RPMI8226 (cell line): ENCODE measurements at places on chromosomes 1 and 21.
A peak's percentile ranks its signal among the peaks of the same experiment; 100 is the strongest.

GRCh38 chr1:105027838-105028471 lies 1278.3 kb downstream of the AMY1C start:
- DNase-seq, result no peak

DNA sequence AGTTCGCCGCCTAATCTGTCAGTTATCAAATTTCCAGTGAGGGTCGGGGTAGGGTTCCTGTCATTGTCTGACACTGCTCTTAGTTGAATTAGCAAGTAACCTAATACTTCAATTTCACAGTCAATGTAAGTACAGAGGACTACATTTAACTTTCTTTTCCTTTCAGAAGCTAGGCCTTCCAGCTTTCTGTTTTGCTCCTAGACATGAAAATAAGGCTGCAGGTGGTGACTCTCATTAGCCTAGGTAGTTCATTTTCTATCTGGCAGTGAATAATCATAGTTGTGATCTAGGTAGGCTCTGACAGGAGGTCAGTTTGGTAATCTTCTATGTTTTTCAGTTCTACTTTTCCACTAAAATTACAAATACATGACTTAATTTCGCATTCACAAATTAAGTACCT lies 783.1 kb downstream of the MRPL39 start:
- DNase-seq, result no peak

DNA sequence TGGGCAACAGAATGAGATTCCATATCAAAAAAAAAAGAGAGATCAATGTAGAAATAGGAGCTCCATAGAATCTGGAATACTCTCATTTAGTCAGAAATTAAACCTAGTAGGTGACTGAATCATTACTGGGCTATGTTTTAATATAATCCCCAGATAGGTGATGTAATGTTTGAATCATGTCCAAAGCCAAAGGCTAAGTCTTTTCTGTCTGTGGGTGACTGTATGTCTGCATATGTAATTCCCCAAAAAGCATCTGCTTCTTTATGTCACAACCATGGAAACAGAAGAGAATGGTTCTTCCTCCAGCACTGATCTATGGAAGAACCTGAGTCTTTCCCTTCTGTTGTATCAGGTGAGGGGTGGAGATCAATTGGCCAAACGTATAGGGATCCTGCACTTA lies 5.8 kb downstream of the LAMC2 start:
- DNase-seq, result no peak

DNA sequence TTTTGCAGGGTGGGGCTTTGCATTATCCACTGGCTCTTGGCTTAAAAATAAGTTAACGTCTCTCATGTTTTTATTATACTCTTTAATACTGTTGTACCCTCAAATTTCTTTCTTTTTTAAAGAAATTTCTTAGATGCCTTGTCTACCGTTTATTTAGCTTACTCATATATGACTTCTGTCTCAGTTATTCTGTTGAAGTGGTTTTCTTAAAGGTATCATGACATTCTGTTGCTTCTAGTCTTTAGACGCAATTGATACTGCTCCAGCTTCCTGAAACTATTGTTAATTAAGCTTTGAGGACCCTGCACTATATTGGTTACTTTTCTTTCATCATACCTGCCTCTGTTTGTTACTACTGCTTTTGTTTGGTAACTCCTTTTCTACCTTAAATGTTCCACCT lies 11.7 kb downstream of the PKN2 start:
- no peak for DNase-seq

- DNase-seq, result no peak
These were observed 34.7 kb downstream of the VAV3 start for GRCh38 chr1:107930292-107930691.

DNA sequence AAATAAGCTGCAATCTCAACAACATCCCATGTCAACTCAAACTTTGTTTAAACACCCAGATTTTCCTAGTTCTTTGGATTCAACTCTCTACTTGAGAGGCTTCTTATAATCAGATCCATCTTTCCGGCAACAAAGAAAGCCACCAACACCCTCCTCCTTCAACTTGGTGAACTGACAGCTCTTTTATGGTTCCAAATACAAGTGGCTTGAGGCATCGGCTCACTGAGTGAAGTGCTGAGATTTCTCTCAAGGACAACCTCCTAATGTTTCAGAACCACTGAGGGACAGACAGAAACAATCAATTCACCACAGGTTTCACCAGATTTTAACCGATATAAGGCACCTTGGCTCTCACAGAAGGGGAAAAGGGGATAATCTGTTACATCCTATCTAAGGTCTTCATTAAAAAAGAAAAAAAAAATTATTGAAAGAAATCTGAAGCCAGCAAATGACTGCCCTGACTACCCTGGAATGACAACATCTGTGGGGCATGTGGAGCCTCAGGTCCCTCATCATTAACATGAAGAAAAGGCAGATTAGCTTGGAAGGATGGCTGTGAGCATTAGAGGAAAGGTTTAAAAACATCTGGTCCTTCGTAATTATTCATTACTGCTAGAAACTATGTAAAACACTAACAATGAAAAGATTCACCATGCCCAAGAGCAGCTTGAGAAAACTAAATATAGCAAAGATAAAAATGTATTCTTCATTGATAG lies 50.9 kb downstream of the PTPN14 start:
- DNase-seq, result no peak

DNA sequence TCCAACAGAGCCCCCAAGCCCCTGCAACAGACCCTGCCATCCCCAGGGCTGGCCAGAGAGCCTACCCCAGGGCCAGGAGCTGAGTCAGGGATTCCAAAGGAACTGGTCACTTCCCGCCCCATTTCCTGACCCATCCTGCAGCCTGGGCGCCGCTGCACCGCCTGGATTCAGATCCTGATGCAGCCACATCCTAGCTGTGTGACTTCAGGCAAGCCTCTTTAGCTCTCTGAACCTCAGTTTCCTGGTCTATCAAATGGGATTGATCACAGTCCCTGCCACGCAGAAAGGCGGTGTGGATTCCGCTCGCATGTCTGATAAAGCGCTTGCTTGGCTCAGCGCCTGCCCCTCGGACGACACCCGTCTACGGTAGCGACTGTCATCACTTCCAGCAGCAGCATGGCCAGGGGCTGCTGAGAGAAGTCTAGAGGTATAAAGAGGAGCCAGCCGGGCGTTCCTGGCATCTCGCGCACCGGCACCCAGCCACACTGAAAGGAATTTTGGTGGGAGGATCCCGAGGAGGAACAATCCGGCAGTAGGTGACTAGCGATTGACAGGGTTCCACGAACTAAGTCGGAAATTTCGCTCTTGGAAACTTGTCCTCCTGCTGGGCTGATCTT lies 10.1 kb downstream of the EPHA2 start:
- no peak for DNase-seq

DNA sequence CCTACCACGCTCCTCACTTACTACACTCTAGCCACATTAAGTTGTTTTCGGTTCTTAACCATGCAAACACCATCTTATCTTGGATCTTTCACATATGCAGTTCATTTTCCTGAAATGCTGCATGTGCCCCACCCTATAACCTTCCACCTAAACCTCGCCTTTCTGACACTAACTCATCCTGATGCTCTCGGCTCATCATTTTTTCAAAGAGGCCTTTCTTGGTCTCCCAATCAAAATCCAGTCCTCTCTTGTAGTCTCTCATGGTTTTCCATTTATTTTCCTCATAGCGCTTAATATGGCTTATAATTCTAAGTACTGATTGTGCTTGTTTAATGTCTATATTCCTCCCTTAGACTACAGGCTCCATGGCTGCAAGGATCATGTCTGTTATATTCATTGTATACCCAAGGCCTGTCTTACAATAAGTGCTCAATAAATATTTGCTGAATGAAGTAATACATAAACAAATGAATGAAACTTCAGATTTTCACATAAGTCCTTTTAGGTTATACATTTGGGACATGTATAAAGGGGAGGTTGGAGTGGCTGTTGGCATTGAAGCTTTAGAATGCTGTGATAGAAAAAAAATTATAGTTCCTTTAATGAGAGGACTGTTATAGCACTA lies 79.2 kb upstream of the CDC42BPA start:
- DNase-seq, result no peak

- DNase-seq, result peak; percentile 28
These were observed 1.1 kb downstream of the ARHGAP30 start for GRCh38 chr1:161068306-161069234.

- DNase-seq, result no peak
These were observed 35.0 kb downstream of the MORN1 start for GRCh38 chr1:2356401-2356800.

- DNase-seq, result no peak
These were observed 4.8 kb upstream of the ST6GALNAC5 start for GRCh38 chr1:76862447-76862846.

DNA sequence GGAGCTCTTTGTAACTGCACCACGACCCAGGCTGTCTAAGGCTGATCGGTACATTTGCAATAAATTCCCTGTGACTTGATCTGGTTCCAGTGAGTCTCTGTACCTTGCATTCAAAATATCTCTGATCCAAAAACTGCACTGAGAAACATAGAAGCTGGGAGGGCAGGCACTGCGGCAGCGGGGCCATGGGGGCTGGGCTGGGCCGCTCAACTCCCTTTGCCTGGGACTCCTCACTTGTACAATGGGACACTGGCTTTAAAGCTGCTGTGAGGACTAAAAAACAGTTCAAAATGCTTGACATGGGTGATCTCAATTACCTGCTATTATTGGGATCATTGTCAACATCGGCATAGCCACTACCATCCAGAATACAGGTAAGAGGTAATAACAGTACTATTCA lies 644.0 kb downstream of the AJAP1 start:
- no peak for DNase-seq

DNA sequence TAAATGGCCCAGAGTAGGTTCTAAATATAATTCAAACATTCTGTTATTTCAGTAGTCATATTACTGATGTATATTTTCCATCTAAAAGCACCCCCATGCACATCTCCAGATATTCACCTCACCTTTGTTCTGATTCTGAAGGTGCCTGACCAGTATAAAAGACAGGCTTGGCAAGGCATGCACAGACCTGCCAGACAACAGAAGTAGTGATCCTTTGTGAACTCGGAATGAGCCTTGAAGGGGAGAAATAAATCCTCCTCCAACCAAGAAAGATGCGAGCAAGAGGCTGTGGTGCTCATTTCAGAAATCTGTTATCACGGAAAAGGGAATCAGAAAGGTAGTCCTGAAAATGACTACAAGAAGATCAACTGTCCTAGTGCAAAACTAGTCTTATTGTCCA lies 287.3 kb downstream of the VAV3 start:
- no peak for DNase-seq

DNA sequence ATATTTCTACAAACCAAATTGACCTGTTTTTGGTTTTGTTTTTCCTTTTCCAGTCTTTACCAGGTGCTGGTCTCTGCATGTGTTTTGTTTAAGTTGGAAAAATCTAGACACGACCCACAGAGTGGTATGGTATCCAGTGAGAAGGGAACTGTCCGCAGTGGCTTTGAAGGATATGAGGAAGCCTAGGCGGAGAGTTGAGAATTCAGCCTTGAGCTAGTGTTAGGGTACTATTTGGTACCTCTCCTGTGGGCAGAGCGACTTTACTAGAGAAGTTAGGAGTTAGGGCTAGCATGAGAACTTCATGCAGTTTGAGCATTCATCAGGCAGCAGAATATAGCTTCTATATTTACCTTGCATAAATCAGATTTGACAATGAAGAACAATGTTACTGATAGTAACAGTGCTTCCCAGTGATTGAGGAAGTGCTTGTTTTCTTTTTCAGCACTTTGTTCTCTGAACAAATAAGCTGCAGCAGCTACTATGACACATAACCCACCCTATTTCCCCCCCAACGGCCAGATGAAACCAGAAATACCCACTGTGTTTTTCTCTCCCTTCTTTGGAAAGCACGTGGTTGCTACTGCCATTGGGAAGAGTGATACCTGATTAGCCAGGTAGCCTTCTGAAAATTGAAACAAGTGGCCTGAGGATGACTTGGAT lies 19.0 kb downstream of the MRPS6 start:
- DNase-seq, result peak; percentile 15

GRCh38 chr1:228277491-228278431 lies 69.9 kb downstream of the OBSCN start:
- no peak for DNase-seq

GRCh38 chr1:55868026-55868425 lies 652.9 kb upstream of the USP24 start:
- no peak for DNase-seq

- no peak for DNase-seq
These were observed 7.7 kb downstream of the PADI1 start for GRCh38 chr1:17212487-17213121.

DNA sequence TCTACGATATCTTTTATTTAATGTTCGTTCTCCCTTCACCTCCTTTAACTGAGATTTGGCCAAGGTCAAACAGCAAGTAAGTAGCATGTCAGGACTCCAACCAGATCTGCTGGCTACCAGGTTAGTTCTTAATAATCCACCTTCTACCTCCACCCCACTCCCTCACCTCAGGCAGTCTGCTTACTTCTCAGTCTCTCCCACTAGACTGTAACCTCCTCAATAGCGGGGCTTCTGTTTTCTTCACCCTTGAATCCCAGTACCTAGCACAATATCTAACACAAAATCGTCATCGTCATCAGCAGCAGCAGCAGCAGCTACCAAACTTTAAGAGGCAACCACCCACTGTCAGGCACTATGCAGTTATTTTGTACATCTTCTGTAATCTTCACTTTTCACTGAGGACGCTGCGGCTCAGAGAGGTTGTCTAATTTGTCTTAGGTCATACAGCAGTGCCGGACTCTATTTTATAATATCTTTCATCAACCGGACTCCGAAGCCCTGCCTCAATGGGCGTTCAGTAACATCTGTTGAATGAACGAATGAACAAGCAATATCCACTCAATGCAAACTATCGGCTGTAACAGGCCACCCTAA lies 859 bp upstream of the MAGI3 start:
- DNase-seq, result no peak

DNA sequence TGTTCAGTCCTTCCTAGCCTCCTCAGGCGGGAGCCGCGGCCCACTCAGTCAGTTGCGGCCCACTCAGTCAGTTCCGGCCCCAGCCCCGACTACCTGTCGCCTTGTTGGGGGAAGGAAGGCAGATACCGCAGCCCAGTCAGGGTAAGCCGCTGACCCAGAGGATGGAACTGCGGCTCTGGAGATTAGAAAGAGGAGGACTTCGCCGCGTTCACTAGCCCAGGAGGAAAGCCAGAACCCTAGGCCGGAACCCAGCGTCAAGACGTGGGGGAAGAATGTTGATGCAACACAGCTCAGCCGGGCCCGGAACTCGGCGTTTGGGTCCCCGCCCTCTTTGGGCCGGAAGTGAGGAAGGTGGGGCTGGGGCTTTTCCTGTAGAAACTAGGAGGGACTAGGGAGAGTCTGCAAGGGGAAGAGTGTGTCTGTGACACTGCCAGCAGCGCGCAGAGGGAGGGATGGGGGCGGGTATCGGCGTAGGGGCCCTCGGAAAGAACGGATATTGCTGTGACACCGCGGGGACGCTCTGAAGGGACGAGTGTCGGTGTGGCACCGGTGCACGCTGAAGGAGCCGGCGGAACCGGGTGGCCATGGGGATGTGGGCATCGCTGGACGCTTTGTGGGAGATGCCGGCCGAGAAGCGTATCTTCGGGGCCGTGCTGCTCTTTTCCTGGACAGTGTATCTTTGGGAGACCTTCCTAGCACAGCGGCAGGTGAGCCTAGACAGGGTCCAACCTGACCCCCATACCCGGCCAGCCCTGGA lies at the start of gene ZMPSTE24:
Gene ZMPSTE24, plus strand, starts transcription at position 549 of the 757 bp plus-strand sequence. Its CDS starts 36 bp downstream, at position 585.
- DNase-seq, result peak; percentile 98

GRCh38 chr1:201245082-201245481 lies 38.2 kb upstream of the PKP1 start:
- DNase-seq, result no peak

GRCh38 chr1:101588677-101589076 lies 351.9 kb downstream of the S1PR1 start:
- DNase-seq, result no peak

GRCh38 chr21:34973685-34974084 lies 75.4 kb downstream of the RUNX1 start:
- DNase-seq, result no peak
